Heart left ventricle (tissue), 16 donors: ENCODE measurements at places on chromosomes 7 and 10. TPM values are rescaled to one million over a fixed set of nuclear protein-coding genes. Genes with fewer than 3 reads are reported as not detected.

- DNase-seq: peak; percentile 15
Observed at GRCh38 chr10:43849551-43849950, 200.9 kb upstream of the ZNF32 start.

GRCh38 chr10:33189363-33189762 lies 145.1 kb downstream of the NRP1 start:
- no peak for DNase-seq

MACC1 gene
- total RNA-seq: not detected

- no peak for DNase-seq
Observed at GRCh38 chr7:12727455-12728191, 40.2 kb downstream of the ARL4A start.

ICA1 gene
- total RNA-seq: 54.4 TPM

SH2B2 gene
- total RNA-seq: 1.3 TPM

DNA sequence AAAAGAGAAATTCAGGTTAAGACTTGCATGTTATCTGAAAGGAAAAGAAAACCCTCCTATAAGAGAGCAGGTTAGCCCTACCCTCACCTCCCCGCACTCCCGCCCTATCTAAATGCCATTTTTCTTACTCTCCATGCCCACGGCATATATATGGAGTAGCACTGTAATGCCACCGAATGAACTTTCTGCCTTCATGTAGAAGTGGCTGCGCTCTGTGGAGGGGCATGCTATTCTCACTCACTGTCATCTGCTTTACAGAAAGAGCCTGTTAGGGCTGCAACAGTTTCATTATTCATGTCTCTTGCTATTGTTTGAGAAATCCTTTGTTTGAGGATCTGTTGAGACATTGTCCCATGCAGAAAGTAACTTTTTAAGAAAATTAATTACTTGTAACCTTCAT lies 1190.6 kb downstream of the SORCS1 start:
- no peak for DNase-seq

SP8 gene
- not detected for total RNA-seq

DNA sequence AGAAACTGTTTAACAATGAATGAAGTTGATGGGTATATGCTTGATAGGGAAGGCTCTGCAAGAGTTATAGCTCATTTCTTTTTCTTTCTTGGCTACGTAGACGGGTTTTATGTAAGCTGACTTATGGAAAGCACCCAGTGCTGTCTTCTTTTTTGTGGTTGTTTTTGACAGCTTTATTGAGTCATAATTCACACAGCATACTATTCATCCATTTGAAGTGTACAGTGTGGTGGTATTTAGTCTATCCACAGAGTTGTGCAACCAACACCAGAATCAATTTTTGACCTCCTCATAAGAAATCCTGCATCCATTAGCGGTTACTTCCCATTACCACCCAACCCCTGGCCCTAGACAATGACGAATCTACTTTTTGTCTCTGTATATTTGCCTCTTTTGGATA lies 240.6 kb upstream of the KIAA1217 start:
- no peak for DNase-seq

PPP1R17 gene
- not detected for total RNA-seq

PLXNA4 gene
- 12.5 TPM for total RNA-seq

- DNase-seq: no peak
Observed at GRCh38 chr10:48782386-48782785, 97.7 kb downstream of the WDFY4 start.

HECW1 gene
- not detected for total RNA-seq

GRCh38 chr7:81709836-81710235 lies 60.0 kb downstream of the HGF start:
- DNase-seq: no peak

GRCh38 chr7:42189535-42189934 lies 47.5 kb downstream of the GLI3 start:
- no peak for DNase-seq

- DNase-seq: no peak
Observed at GRCh38 chr7:111763221-111763801, 201.0 kb upstream of the IMMP2L start.

GRCh38 chr7:149245244-149245643 lies 5.8 kb downstream of the ZNF212 start:
- DNase-seq: no peak

DNA sequence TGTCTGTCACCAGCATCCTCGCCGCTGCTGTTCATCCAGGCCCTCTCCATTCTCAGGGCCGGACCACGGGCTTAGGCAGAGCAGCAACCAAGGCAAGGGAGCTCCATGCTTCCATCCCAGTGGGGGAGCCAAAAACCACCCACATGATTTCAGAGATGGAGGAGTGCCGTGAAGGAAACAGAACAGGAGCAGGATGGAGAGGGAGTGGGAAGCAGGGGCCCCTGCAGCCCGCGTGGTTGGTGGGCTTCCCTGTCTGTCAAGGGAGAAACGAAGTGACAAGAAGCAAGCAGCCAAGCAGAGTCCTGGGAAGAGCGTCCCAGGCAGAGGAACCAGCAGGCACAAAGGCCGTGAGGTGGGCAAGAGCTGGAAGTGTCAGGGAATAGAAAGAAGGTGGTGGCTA lies 95.7 kb downstream of the SLIT1 start:
- no peak for DNase-seq

GRCh38 chr7:106982415-106982814 lies 62.1 kb upstream of the PRKAR2B start:
- no peak for DNase-seq
